ENCODE measurements at places on chromosomes 3 and 15. TPM values are rescaled to one million over a fixed set of nuclear protein-coding genes. Genes with fewer than 3 reads are reported as not detected.

Gene RTP1
- not detected for total RNA-seq

Gene CKMT1B
- total RNA-seq = not detected

Gene LEKR1
- total RNA-seq = 0.88 TPM

Gene C3orf20
- not detected for total RNA-seq

Gene WDR93
- total RNA-seq = not detected

Gene GOLGA6L10
- 0.10 TPM for total RNA-seq

Gene SHQ1
- 25.0 TPM for total RNA-seq

Gene GOLGA8J
- total RNA-seq = not detected

Gene FBXL2
- total RNA-seq = 7.0 TPM

Gene GRM2
- not detected for total RNA-seq

Gene FEZF2
- total RNA-seq = not detected

Gene YEATS2
- total RNA-seq = 22.2 TPM

Gene HYAL1
- 2.7 TPM for total RNA-seq

Gene TM4SF4
- not detected for total RNA-seq

Gene GCNT3
- total RNA-seq = 0.56 TPM

Gene RUVBL1
- 34.0 TPM for total RNA-seq
